ENCODE measurements at places on chromosomes 7 and 10. TPM values are rescaled to one million over a fixed set of nuclear protein-coding genes. Genes with fewer than 3 reads are reported as not detected.
A peak's percentile ranks its signal among the peaks of the same experiment; 100 is the strongest.

The MLXIPL gene
- 15.6 TPM for total RNA-seq

The DNAJC12 gene
- 1.4 TPM for total RNA-seq

The CALHM3 gene
- 0.18 TPM for total RNA-seq

The PGAM2 gene
- not detected for total RNA-seq

The GALNT17 gene
- total RNA-seq = not detected

DNA sequence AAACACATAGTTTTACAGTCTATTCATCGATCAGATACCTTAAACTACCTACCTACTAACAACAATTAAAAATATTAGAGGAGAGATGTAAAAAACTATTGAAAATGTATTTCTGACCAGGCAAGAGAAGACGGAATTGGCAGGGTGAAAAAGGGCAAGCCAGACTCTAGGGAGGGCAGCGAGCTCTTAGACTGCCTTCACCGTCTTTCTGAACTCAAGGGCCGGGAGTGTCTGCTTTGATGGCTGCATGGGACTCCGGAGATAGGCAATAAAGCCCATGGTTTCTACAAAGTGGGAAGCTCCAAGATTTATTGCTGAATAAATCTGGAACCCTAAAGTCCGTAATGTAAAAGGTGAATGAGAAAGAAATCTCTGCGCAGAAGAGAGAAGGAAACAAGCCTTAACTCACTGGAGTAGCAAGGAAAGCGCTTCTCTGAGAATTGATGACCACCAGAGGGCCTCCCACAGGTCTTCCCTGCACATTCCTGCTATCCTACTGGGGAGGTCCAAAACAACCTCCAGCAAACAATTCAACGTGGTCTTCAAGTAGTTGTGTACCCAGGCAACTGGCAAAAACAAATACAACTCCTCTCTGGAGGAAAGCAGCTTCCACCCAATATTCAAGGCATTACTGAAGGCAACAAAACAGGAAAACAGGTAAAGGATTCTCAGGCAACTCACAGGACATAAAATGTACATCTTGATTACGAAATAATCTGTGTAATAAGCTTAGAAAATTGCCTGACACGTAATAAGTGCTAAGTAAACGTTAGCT is 181.3 kb downstream of the SDK1 start:
- no peak overlapping the region for H3K4me3 ChIP-seq
- DNase-seq = peak; percentile 75
- H3K27me3 ChIP-seq = no peaks in the 10 kb centered on the region
- peaks cover 16% of the 10 kb centered on the region for H3K4me1 ChIP-seq
- no peaks in the 10 kb centered on the region for H3K36me3 ChIP-seq
- H3K27ac ChIP-seq = no peak overlapping the region

DNA sequence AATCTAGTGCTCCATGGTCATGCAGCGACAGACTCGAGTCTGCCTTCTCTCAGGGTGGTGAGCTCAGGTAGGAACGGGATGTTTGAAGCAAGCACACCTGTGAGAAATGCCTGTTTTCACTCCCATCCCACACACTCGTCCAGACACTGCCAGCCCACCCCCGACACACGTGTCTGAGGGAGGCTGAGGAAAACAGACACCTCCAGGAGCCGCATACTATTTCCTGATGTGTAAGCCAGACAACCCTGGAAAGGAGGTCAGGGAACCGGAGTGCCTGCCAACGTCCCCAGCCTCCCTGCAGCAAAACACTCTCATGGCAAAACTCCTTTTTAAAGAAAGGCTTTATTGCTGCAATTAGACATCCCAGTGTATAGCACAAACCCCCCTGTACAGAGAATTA is 80.2 kb downstream of the ALOX5 start:
- no peak for DNase-seq
- no peaks in the 10 kb centered on the region for H3K4me1 ChIP-seq
- no peak overlapping the region for H3K27ac ChIP-seq
- H3K36me3 ChIP-seq = no peaks in the 10 kb centered on the region

DNA sequence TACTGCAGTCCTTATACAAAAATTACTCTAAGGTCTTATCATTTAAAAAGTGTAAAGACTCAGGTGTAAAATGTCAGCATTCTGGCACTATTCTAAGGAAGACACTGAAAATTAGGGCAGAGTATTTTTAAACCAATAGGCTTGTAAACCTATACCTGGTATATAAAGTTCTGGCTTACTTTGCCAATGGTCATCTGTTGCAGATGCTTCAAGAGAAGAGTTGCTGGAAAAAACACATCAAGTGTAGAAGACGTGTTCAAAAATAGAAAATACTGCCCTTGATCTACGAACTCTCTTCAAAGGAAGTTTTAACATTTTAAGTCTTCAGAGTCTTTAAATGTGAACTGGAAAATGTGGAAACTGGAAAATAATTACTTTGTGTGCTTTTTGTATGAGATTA is 23.9 kb downstream of the NT5C3A start:
- H3K4me1 ChIP-seq = peaks cover 15% of the 10 kb centered on the region
- no peak overlapping the region for H3K27ac ChIP-seq
- no peak for DNase-seq
- H3K36me3 ChIP-seq = no peaks in the 10 kb centered on the region
- H3K4me3 ChIP-seq = no peak overlapping the region

DNA sequence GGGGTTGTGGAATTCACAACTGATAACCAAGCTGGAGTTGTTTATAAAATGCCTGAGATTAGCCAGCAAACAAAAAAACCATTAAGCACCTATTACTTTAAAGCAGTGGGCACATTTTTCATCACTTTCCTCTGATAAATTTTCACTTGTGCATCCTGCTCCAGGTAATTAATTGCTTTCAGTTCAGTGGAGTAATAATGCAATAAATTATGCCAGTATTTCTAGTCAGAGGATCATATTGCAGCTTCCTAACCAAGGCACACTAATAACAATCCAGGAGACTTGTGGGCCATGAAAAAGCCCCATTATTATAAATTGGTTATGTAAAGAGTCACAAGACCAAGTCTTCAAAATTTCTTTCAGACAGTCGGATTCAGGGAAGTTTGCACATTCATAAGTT is 193.2 kb downstream of the LRMDA start:
- H3K27me3 ChIP-seq = no peaks in the 10 kb centered on the region
- H3K4me1 ChIP-seq = no peaks in the 10 kb centered on the region
- no peak for DNase-seq
- no peak overlapping the region for H3K4me3 ChIP-seq
- H3K36me3 ChIP-seq = no peaks in the 10 kb centered on the region

- no peak for DNase-seq
- H3K27ac ChIP-seq = no peak overlapping the region
- no peaks in the 10 kb centered on the region for H3K4me1 ChIP-seq
Observed at GRCh38 chr7:116629051-116629463, 42.9 kb upstream of the MET start.

DNA sequence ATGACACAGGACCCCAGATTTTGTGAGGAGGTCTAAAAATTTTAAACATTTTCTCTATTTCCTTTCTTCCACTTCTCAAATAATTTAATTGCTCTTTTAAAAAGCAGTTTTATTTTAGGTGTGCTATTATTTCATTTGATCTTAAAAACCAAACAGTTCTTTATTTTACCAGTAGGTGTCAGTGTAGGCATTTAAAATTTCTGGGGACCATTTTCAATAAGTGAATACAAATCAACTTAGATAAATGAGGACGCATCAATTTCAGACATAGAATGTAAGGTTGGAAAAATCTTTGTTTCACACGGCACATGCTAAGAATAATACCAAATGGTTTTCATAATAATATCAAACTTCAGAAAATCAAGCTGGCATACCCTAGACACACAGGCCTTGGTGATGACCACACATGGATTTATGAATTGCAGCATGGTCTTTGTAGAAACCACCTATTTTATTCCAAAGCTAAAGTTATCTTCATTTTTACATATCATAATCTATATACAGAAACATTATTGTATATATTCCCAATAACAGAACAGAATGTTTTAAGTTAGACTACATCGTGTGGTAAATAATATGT is 127.6 kb upstream of the SLC26A5 start:
- no peaks in the 10 kb centered on the region for H3K27me3 ChIP-seq
- no peak for DNase-seq
- H3K27ac ChIP-seq = no peak overlapping the region

- H3K27ac ChIP-seq = no peak overlapping the region
- H3K36me3 ChIP-seq = no peaks in the 10 kb centered on the region
- H3K4me1 ChIP-seq = peaks cover 1% of the 10 kb centered on the region
Observed at GRCh38 chr10:114577133-114577532, 80.9 kb downstream of the ABLIM1 start.

DNA sequence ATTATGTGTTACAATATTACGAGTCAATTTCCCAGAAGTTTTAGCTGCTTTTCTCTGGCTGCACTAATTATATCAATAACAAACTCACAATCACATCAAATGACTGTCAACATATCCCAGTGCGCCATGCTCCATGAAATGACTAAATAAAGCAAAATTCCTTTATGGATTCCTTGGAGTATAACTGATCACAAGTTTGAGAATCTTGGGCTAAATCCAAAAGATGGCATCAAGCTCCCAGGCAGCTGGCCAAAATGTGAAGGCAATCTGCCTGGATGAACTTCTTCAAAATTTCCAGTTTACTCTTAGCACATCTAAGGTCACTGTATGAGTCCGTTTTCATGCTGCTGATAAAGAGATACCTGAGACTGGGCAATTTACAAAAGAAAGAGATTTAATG is 210.8 kb downstream of the CCSER2 start:
- H3K27ac ChIP-seq = no peak overlapping the region
- H3K27me3 ChIP-seq = no peaks in the 10 kb centered on the region
- DNase-seq = no peak
- H3K36me3 ChIP-seq = no peaks in the 10 kb centered on the region
- H3K4me1 ChIP-seq = no peaks in the 10 kb centered on the region

- peaks cover 45% of the 10 kb centered on the region for H3K4me1 ChIP-seq
- peak overlapping the region; percentile 71 for H3K27ac ChIP-seq
- no peak overlapping the region for H3K4me3 ChIP-seq
- no peaks in the 10 kb centered on the region for H3K36me3 ChIP-seq
Observed at GRCh38 chr7:18175801-18176450, 148.3 kb upstream of the PRPS1L1 start.

GRCh38 chr7:150801946-150802771 is 1.6 kb downstream of the TMEM176A start:
- no peak for DNase-seq
- peaks cover 10% of the 10 kb centered on the region for H3K4me1 ChIP-seq
- H3K27ac ChIP-seq = no peak overlapping the region
- H3K27me3 ChIP-seq = no peaks in the 10 kb centered on the region
- no peaks in the 10 kb centered on the region for H3K36me3 ChIP-seq
- no peak overlapping the region for H3K4me3 ChIP-seq

DNA sequence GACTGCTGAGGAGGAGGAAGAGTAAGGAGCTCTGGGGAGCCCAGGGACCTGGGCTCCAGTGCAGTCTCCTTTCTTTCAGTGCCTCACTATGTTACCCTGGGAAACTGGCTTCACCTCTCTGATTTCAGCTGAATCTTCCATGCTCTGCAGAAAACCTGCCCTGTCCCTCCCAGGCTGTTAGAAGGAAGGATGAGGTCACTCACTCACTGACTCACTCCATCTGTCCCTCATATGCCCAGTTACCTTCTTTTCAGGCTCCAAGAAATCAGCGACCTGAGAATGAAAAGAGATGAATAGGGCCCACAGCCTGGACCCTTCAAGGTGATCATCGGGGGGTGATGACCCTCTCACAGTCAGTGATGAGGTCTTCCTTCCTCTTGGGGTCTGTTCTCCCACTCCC is 481 bp downstream of the SFTPA2 start:
- no peaks in the 10 kb centered on the region for H3K4me1 ChIP-seq
- H3K36me3 ChIP-seq = no peaks in the 10 kb centered on the region
- H3K27ac ChIP-seq = no peak overlapping the region
- H3K27me3 ChIP-seq = no peaks in the 10 kb centered on the region
- DNase-seq = no peak

GRCh38 chr7:40232242-40232893 is 97.6 kb downstream of the SUGCT start:
- H3K36me3 ChIP-seq = no peaks in the 10 kb centered on the region
- H3K27me3 ChIP-seq = no peaks in the 10 kb centered on the region
- no peak overlapping the region for H3K27ac ChIP-seq
- H3K4me3 ChIP-seq = no peak overlapping the region

DNA sequence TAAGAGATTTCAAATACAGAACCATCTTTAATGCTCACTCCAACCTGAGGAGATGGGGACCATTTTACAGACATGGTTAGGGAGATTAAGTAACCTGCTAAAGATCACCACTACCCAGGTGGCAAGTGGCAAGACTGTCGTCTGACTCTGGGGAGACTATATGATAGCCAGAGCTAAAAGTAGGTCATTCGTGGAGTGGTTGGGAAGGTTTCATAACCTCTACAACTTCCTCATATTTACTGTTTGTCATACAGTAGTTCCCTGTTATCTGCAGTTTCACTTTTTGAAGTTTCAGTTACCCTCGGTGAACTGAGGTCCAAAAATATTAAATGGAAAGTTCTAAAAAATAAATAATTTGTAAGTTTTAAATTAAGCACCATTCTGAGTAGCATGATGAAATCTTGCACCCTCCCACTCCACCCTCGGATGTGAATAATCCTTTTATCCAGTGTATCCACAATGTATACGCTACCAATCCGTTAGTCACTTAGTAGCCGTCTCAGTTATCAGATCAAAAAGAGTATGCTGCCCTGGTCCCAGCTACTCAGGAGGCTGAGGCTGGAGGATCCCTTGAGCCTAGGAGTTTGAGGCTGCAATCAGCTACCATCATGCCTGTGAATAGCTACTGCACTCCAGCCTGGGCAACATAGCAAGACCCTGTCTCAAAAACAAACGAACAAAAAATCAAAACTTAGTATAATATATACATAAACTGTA is 14.9 kb upstream of the LGI1 start:
- no peak overlapping the region for H3K4me3 ChIP-seq
- H3K27ac ChIP-seq = no peak overlapping the region
- no peaks in the 10 kb centered on the region for H3K36me3 ChIP-seq
- 0 out of 2 replicates have a peak, but pooled peaks cover 15% of the 10 kb centered on the region for H3K4me1 ChIP-seq

GRCh38 chr7:75819711-75820110 is 6.1 kb upstream of the CCL24 start:
- no peaks in the 10 kb centered on the region for H3K27me3 ChIP-seq
- no peak overlapping the region for H3K4me3 ChIP-seq
- no peak overlapping the region for H3K27ac ChIP-seq

DNA sequence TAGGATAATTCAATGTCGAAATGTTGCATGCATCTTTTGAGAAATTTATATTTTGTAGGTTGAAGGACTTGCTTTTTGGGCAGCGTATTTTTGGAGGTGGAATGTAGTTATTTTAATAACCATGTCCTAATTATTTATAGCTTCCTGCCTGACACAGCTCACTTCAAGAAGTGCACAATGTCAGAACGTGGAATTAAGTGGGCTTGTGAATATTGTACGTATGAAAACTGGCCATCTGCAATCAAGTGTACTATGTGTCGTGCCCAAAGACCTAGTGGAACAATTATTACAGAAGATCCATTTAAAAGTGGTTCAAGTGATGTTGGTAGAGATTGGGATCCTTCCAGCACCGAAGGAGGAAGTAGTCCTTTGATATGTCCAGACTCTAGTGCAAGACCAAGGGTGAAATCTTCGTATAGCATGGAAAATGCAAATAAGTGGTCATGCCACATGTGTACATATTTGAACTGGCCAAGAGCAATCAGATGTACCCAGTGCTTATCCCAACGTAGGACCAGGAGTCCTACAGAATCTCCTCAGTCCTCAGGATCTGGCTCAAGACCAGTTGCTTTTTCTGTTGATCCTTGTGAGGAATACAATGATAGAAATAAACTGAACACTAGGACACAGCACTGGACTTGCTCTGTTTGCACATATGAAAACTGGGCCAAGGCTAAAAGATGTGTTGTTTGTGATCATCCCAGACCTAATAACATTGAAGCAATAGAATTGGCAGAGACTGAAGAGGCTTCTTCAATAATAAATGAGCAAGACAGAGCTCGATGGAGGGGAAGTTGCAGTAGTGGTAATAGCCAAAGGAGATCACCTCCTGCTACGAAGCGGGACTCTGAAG is 620 bp downstream of the ZRANB1 start:
- H3K36me3 ChIP-seq = no peaks in the 10 kb centered on the region
- H3K4me3 ChIP-seq = no peak overlapping the region
- DNase-seq = no peak
- H3K4me1 ChIP-seq = 0 out of 2 replicates have a peak, but pooled peaks cover 5% of the 10 kb centered on the region
